ENCODE measurements at places on chromosomes 13 and 19. TPM values are rescaled to one million over a fixed set of nuclear protein-coding genes. Genes with fewer than 3 reads are reported as not detected.
A peak's percentile ranks its signal among the peaks of the same experiment; 100 is the strongest.

DNA sequence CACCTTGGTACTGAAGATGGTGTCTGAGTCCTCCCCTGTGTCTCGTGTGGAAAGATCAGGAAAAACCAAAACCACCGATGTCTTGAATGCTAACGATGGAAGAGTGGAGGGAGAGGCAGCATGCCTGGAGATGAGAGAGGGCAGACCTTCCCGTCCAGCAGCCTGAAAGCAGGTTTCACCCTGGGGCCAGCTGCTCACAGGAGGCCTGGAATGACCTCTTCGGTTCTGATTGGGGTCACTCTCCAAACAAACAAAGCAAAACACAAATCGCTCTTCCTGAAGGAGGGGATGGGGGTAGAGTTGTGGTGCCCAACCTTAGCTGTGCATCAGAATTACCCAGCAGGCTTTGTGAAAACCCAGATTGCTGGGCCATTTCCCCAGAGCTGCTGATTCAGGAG lies 142.3 kb upstream of the SOX1 start:
- no peaks in the 10 kb centered on the region for H3K27me3 ChIP-seq
- no peak overlapping the region for H3K27ac ChIP-seq
- DNase-seq, result no peak
- no peak overlapping the region for H3K4me3 ChIP-seq

DNA sequence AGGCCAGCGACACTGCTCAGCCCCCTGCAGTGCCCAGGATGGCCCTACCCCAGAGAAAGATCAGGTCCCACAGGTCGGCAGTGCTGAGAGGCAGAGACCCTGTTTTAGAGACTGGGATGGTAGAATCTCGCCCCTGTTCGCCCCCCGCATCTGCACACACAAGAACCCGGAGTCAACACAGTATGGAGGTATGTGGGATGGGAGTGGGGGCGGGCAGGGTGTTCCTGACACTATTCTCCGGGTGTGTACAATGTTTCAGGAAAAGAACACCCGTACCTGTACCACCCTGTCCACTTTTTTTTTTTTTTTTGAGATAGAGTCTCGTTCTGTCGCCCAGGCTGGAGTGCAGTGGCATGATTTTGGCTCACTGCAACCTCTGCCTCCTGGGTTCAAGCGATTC lies 19.3 kb downstream of the PIP5K1C start:
- H3K27ac ChIP-seq, result no peak overlapping the region
- H3K27me3 ChIP-seq, result no peaks in the 10 kb centered on the region
- peaks cover 15% of the 10 kb centered on the region for H3K4me1 ChIP-seq
- DNase-seq, result no peak

Gene PNMA8C
- polyA plus RNA-seq, result not detected

Gene TNFRSF19
- polyA plus RNA-seq, result 0.19 TPM

Gene CGB3
- not detected for polyA plus RNA-seq

DNA sequence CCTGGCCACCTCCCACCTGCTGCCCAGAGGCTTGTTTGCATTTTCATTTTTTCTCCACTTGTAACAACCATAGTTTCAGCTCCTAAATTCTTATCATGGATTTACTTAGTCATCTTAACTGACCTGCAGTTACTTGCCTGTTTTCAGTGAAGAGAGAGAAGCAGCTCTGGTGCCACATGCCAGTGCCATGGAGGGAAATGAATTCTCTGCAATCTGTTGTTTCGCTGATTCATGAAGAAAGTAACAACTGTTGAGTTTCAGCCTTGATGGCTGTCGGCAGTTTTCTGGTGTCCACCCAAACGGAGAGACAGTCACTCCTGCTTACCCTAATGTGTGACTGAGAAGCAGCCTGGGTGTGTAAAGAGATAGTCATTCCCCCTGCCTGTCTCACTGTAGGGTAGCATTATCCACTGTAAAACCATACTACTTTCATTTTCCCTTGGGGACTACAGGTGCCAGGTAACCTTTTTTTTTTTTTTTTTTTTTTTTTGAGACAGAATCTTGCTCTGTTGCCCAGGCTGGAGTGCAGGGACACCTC lies 116.1 kb downstream of the DNAJC3 start:
- no peak overlapping the region for H3K4me3 ChIP-seq
- H3K27me3 ChIP-seq, result no peaks in the 10 kb centered on the region
- no peaks in the 10 kb centered on the region for H3K4me1 ChIP-seq

GRCh38 chr13:23144431-23144830 lies 36.3 kb upstream of the SGCG start:
- H3K27me3 ChIP-seq, result no peaks in the 10 kb centered on the region
- DNase-seq, result no peak
- H3K4me1 ChIP-seq, result no peaks in the 10 kb centered on the region
- H3K36me3 ChIP-seq, result no peaks in the 10 kb centered on the region
- H3K4me3 ChIP-seq, result no peak overlapping the region
- no peak overlapping the region for H3K27ac ChIP-seq

- H3K27me3 ChIP-seq, result no peaks in the 10 kb centered on the region
- no peaks in the 10 kb centered on the region for H3K36me3 ChIP-seq
- no peak overlapping the region for H3K27ac ChIP-seq
These were observed 1.1 kb downstream of the TECR start for GRCh38 chr19:14530506-14530905.

Gene TEX101
- polyA plus RNA-seq, result not detected

- H3K4me3 ChIP-seq, result peak overlapping the region; percentile 23
- no peaks in the 10 kb centered on the region for H3K27me3 ChIP-seq
- peaks cover 6% of the 10 kb centered on the region for H3K36me3 ChIP-seq
- peak; percentile 70 for DNase-seq
These were observed 2.8 kb upstream of the CIRBP start for GRCh38 chr19:1266129-1266915.

DNA sequence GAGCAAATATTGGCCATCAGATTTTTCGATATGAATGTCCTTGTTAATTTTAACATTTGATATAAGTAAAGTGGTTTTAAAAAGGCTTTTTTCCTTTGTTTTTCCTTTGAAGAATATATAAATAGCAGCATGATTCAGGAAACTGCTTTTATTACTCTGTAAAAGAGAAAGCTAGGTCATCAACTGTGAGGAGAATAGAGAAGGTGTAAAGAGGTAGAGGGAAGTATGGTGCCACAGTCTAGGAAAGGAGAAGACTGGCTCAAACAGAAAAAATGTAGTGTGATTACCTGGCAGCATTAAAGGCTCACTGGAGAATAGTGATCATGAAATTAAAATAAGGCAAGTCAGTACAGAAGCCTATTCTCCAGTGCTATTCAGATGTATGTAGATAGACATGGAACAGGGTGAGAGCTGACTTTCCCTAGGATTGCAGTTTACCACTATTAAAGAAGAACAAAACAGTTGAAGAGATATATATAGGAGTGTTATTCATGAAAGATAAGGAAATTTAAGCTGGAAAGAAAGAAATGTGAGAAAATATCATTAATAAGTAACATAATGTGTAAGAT lies 1115.9 kb upstream of the PCDH9 start:
- H3K4me1 ChIP-seq, result no peaks in the 10 kb centered on the region
- H3K27me3 ChIP-seq, result no peaks in the 10 kb centered on the region
- no peak for DNase-seq
- no peak overlapping the region for H3K27ac ChIP-seq
- H3K4me3 ChIP-seq, result no peak overlapping the region

Gene ZNF460
- 4.1 TPM for polyA plus RNA-seq

Gene FXYD3
- not detected for polyA plus RNA-seq

All from endothelial cell of umbilical vein (primary cell).